ENCODE measurements at places on chromosomes 16 and 17.

- no peak for DNase-seq
These were observed 21.3 kb upstream of the C1QTNF8 start for GRCh38 chr16:1117176-1117900.

DNA sequence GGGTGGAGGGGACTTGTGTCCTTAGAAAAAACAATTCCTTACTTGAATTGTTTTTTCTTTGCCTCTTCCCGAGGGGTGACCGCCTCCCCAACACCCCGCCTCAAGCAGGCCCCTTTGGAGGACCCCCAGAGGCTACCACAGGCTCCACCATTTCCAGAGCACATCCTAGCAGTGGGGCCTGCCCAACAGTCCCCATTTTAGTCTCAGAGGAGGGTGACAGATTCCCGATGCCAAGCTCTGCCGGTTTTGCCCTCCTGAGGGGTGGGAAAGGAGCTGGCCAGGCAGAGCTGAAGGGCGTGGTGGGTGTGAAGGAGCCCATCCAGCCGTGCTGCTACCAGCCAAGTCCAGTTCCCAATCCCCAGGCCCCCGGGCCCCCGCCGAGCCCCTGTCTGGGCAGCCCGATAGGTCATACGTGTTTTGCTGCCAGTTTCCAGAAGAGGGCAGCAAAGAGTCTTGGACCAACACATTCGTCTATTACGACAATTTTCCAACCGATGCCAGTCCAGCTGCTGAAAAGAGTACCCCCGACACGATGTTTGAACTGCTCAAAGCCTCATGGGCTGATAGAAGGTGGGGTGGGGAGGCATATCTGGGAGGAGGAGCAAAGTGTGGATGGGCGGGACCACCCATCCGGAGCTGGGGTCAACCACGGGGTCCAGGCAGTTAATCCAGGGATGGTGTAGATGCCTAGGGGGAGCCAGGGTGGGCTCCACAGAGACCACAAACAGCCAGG lies 18.8 kb upstream of the GAA start:
- peak; percentile 43 for DNase-seq

GRCh38 chr17:45376171-45377005 lies 56.3 kb downstream of the ARHGAP27 start:
- no peak for DNase-seq

GRCh38 chr16:20969386-20969785 lies 68.8 kb downstream of the LYRM1 start:
- no peak for DNase-seq

DNA sequence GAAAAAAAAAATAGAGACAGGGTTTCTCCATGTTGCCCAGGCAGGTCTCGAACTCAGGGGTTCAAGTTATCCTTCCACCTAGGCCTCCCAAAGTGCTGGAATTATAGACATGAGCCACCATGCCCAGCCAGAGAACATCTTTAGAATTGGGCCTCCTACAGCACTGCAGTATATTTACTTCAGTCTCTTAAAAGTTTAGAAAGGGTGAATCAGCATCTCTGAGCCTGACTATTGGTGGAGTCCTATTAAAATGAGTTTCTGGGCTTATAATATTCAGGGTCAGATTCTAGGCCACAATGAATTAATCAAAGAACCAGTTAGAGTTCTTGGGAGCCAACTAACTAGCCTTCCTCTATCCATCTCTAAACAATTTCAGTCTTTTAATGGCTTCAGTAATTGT lies 22.8 kb downstream of the TADA2A start:
- no peak for DNase-seq

DNA sequence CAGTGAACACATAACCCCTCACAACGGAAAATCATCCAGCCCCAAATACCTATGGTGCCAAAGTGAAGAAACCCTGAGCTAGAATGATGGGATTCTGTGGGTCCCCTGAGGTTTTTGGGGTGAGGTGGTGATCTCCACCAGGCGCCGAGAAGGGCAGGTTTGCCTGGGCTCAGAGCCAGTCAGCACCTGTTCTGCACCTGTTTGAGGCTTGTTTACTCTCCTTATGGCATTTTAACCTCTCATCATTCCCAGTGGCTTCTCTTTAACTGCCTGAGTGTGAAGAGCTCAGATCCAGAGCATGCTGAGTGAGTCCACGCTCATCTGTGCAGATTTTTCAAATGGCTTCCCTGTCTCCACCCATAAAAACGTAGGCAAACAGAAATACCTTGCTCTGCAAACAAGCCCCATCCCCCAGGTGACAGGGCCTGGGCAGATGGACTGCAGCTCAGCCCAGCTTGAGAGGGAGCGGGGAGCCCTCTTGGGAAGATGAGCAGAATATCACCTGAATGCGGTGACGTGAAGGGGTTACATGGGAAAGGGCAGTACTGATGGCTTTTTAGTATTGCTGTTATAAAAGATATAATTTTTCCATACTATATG lies 40.1 kb upstream of the CLEC19A start:
- no peak for DNase-seq

- DNase-seq: no peak
These were observed 12.3 kb upstream of the LGALS3BP start for GRCh38 chr17:78991906-78992532.

DNA sequence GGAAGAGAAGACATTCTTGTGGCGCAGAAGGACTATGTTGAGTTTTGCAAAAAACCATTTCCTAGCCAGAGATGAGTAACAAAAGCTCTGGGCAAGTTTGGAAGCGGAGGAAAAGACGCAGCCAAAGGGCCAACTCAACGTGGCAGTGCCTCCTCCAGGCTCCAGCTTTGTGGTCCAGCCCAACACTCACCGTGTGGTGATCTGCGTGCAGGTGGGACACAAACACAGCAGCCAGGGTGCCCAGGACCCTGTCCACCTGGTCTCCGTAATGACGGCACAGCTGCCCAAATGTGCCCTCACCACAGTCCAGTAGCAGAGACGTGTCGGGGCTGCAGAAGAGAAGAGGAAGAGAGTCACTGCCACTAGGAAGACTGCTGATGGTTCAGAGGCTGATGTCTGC lies 21.5 kb downstream of the ELAC2 start:
- DNase-seq: no peak

DNA sequence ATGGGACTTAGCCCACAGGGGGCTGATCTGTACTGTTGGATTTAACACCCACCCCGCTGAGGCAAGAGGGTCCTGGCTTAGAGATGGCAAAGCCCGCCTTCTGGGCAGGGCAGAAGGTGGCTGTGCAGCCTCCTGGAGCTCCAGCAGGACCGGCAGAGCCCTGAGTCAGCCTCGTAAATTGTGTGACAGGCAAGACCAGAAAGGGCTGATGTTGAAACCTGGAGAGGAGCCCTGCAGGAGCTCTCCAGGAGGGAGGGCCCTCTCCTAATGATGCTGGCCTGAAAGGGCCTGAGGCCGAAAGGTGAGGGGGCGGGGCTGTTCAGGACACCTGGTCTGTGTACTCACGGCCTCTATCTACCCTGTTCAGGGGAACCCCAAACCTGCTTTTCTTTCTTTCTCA lies 22.5 kb upstream of the MYO15B start:
- peak; percentile 22 for DNase-seq
